CD4-positive, alpha-beta T cell treated with Interleukin-17A for 1 hour (primary cell): ENCODE measurements at places on chromosomes 6 and 20.

DNA sequence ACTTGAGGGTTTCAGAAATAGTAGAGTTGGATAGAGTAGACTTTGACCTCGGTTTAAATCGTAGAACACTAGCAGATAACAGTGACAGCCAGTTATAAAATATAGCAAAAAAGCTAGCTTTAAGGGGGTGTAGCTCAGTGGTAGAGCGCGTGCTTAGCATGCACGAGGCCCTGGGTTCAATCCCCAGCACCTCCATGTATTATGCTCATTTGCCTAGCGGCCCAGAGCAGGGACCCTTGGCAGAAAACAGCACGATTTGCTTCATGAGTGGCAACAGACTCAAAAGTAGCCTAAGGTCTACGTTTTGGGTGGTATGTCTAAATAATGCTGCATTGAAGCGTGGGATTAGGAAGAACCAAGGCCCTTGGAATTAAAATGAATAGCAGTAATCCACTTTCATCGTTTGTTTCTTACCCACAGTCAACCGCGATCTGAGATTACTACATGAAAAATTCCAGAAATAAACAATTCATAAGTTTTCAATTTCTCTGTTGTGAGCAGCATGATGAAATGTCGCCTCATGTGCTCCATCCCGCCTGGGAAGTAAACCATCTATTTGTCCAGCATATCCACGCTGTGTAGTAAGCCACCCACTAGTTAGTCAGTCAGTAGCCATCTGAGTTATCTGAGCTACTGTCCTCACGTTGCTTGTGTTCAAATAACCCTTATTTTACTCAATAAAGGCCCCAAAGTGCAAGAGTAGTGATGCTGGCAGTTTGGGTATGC lies 184.9 kb downstream of the GPX5 start:
- no peak for DNase-seq

- DNase-seq = no peak
These were observed 14.6 kb downstream of the PDYN start for GRCh38 chr20:1979106-1979778.

DNA sequence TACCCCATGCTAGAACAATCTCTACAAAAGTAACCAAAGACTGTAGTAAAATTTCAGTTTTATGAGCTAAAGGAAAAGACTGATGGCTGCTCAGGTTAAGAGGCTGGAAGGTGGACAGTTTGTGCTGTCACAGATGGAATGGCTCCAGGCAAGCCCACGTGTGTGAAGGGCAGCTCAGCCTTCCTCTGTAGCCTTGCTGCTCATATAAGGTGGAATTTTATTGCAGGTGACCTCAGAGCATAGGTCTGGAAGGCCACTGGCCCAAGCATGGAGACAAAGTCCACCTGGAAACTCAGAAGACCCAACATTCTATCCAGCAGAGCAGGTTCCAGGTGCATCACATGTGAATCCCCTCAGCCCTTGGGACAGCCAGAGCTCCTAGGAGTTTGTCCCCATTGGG lies 53.6 kb downstream of the KAT14 start:
- DNase-seq = no peak

GRCh38 chr6:129634411-129635230 lies 75.4 kb downstream of the ARHGAP18 start:
- no peak for DNase-seq

DNA sequence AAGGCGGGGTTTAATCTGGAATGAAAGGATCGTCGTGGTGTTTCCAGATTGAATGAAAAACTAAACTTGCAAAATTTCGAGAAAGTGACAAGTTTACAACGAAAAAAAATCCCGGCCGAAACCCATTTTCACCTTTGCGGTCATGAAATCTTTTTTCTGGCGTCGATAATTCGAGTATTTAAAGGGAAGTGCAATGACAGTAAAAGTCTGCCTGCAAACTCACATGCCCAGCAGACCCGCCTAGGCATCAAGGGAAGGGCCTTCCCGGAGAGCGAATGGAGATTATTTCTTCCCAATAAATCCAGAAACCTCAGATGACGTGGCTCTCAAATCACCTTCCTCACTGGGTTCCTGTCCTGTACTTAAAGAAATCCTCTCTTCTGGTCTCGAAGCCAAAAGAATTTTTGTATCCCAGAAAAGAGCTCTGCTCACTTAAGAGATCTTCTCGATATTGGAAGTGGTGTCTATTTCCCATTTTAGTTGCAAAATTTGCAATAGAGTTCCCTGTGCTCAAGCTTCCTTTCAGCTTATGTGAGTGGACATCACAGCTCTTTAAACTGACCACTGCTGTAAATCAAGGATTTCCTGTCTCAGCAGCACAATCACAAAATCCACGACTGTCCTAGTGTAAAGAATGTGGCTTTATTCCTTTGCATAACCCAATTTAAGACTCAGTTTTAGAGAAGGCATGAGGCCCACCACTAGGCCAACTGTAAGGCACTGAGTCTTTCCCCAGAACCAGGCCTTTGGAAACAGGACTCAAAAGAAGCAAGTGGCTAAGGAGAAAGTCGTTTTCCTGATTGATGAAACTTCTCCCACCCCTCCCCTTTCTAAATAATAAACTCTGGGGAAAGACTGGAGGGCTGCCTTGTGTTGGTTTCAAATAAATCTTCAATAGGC lies 3.9 kb downstream of the OLIG3 start:
- no peak for DNase-seq

DNA sequence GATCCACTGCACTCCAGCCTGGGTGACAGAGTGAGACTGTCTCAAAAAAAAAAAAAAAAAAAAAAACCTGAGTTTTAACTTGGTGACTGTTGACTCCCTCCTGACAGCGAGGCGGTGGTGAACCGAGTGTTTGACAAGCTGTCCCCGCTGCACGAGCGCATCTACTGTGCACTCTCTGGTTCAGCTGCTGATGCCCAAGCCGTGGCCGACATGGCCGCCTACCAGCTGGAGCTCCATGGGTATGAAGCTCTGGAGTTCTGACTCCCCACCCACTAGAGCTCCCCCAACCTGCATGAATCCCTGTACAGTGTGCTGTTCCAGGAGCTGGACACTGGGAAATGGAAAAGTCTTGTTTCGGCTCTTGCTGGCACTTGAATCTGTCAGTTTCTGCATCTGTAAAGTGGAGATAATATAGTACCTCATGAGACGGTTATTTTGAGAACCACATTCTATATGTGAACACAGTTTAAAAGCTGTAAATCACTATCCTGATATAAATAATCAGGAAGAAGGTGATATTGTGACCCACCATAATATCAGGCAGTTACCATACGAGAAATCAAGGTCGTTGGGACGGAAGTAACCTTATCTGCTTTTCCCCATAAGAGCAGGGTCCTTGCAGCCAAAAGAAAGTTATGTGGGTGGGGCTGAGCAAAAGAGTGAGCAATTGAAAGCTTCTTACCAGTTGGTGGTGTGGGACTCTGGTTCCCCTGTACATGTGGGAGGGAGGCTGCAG lies 3.3 kb downstream of the PSMB9 start:
- DNase-seq = no peak
